ENCODE measurements at places on chromosomes 2 and 18.

GRCh38 chr2:69646714-69647113 lies 3.2 kb upstream of the AAK1 start:
- DNase-seq, result no peak

- peak; percentile 9 for DNase-seq
Observed at GRCh38 chr2:147398996-147399395, 445.8 kb upstream of the ACVR2A start.

GRCh38 chr2:236369661-236370062 lies 105.5 kb upstream of the ASB18 start:
- DNase-seq, result no peak

DNA sequence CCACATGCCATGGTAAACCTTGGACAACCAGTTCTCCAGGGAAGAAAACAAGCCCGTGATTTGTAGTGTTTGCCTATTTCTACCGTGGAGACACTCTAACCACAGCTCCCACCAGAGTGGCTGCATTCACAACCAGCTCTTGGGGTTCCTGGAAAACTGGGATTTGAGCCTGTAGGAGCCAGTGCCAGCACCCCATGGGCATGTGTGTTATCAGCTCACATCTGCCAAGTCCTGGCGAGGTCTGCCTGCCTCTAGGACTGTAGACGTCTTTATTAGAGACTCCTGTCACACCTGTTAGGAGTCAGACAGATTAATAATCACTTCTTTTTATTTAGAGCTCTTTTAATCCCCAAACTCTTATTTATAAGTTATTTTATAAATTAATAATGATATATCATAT lies 41.0 kb downstream of the INPP5D start:
- DNase-seq, result no peak

GRCh38 chr2:39128919-39129391 lies 8.1 kb upstream of the SOS1 start:
- peak; percentile 50 for DNase-seq

GRCh38 chr2:133012847-133013734 lies 343.1 kb upstream of the LYPD1 start:
- DNase-seq, result no peak

DNA sequence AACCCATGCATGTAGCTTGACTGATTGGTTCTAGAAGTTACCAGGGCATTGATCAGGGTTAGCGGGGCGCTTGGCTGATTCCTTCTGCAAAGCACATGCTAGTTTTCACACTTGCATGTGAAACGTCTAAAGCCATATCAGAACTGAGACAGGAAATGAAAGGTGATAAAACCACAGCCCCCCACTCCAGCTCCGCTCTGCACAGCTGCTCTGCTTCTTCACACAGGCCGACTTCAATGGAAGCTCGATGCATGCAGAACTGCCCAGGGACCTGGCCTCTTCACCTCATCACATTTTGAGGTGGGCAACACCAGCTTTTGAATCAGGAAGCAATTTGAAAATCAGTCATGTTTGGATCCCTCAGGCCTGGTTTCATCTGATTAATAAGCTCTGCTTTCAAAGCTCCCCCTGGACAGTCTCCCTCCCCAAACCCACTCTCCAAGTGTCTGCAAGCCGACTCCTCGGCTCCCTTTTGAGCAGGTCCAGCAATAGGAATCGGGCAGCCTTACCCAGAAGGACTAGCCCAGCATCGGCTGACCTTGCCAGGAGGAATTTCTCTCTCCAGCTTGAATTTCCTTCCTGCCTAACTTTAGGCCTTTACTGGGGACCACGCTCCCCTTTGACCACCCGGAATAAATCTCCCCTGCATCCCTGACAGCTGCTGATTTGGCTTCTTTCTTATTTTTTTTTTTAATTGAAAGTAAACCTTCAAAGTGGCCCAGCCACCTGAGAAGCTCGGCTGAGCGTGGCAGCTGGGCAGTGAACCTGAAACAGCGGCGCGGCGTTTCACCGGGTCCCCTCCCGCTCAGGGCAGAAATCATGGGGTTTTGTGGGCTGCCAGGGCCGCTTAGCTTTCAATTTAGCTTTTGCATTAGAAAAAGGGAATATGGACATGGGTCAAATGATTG lies 31.7 kb downstream of the HRH4 start:
- no peak for DNase-seq

DNA sequence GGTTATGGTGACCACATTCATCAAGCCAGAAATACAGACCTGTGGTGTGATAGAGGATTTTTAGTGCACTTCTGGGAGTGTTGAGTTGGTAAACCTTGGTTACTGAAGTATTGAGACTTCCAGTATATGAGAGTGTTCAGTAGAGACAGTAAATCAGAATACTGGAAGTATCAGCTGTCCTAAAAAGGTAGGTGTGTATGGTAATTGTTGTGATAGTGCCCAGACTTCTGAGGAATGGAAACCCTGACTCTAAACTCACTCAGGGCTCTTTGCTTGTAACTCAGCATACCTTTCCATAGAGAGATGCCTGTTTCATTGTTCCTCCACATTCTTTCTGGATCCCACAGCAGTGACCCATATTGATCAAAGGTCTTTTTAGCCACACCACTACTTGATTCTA lies 217.1 kb downstream of the SETBP1 start:
- DNase-seq, result no peak

GRCh38 chr2:151730262-151730975 lies 3.9 kb downstream of the NEB start:
- no peak for DNase-seq

- peak; percentile 59 for DNase-seq
Observed at GRCh38 chr2:64594226-64594989, 59.3 kb downstream of the SERTAD2 start.

GRCh38 chr2:65549257-65549627 lies 116.8 kb upstream of the SPRED2 start:
- DNase-seq, result no peak

- DNase-seq, result no peak
Observed at GRCh38 chr2:76464310-76464709, 753.6 kb upstream of the GCFC2 start.

- no peak for DNase-seq
Observed at GRCh38 chr18:79680100-79680879, 687 bp downstream of the CTDP1 start.

DNA sequence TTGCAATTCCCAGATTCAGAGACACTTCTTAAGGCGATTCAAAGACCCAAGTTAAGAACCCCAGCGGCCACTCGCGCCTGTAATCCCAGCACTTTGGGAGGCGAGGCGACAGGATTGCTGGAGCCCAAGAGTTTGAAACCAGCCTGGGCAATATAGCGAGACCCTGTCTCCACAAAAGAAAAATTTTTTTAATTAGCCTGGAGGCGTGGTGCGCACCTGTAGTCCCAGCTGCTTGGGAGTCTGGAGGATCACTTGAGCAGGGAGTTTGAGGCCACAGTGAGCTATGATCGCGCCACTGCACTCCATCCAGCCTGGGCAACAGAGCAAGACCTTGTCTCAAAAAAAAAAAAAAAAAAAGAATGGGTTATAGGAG lies 585 bp upstream of the ANAPC1 start:
- DNase-seq, result no peak

DNA sequence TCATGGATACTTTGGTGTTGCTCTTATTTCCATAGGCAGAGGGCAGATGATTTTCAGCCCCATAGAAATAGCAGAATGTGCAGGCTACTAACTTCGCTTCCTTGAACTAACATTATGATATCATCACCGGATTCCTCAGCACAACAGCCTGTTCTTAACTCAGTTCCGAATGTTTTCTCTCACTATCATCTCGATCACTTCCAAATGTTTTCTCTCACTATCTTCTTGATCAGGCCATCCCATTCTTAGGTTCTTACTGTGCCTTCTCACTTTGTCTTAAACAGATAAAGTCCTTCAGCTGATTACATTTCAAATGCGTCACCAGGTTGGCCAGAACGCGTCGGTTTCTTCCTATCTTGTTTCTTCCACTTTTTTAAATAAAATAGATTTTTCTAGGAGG lies 11.4 kb upstream of the MBD2 start:
- no peak for DNase-seq

DNA sequence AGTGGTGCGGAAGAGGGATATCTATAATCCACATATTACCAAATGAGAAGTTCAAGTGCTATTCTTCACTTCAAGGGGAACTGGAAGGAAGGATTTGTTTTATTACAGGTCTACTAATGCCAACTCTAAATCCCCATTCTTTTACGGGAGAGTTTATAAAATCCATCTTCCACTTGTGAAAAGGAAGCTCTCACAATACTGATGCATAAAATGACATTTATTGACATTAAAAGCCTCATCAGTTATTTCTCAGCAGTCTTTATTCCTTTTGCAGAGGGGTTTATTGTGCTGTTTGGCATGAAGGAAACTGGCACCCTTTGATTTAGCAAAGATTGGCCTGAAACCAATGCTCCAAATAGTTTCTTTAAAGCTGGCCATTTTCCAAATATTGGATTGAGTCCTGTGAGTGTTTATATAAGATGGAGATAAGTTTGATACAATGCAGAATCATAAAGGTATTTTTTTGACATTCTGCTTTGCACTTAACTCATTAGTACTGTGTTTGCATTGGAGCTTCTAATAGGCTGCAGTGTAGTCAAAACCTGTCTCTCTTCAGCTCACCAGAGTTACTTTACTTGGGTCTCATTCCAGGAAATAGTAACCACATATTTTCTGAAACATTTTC lies 26.6 kb downstream of the LRP1B start:
- DNase-seq, result no peak

DNA sequence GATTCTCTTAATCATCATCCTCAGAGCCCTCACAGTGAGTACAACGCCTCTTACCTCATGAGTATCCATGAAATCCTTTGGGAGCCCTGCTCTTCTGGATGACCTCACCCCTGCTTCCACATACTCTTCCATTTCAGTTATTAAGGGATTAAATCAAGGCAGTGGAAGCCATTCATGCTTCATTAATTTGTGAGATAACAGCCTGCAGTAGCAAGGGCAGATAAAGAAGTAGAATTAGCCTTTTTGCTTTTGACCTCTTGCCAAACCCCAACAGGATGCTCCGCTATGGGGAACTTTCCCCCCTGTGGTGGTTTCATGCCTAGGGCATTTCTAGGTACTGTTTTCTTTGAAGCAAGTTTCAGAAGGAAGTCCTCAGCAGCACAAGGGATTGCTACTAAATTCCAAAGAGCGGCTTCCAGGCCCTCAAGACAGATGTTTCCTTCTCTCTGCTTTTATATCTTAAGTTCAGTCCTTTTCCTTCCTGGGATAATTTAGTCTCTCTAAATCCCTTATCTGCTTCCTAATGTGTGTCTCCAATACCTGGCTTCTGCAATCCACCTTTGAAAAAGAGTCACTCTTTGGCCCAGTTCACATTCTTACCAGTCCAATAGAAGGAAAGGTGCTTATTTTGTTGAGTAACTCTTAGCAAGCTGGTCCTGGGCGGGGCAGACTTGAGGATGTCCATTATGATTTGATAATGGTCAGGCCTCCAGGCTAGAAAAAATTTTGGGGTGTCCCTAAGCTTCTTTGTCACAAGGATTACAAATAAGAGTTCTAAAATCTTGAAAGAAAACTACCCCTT lies 76.9 kb downstream of the MYO1B start:
- peak; percentile 79 for DNase-seq

DNA sequence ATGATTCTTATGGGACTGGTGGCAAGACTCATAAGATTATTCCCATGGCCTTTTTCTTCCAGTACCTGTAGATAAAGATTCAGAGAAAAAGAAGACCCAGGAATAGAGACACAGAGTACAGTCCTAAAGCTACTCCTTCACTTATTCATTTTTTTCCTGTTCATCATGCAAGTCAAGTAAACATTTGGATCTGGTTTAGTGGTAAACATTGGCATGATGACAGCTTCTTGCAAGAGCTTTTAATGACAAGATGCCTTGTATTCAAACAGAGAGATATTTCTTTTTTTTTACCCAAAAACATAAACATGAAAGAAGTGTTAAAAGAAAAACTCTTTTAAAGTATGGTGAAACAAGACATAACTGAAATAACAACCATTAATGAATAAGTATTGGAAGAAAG lies 20.2 kb downstream of the CXCR2 start:
- no peak for DNase-seq

- DNase-seq, result no peak
Observed at GRCh38 chr2:164981217-164981990, 26.1 kb upstream of the SLC38A11 start.

DNA sequence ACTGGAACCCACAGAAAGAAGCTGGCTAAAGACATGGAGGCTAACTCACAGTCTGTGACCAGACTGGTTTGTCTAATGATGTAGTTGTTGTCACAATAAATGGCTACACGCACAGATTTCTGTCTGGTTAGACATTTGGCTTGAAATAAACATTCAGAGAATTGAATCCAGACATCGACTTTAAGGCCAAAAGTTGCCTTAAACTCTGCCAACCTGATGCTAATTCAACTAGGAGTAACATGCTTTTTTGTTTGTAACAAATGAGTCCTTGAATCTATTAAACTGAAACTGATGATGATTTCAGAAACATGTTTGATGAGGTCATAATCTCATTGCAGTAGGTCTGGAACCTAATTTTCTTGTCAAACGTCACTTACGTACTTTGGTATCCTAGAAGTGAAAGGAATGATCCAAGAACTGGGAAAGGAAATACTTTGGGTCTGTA lies 123.8 kb downstream of the ERBB4 start:
- DNase-seq, result no peak

DNA sequence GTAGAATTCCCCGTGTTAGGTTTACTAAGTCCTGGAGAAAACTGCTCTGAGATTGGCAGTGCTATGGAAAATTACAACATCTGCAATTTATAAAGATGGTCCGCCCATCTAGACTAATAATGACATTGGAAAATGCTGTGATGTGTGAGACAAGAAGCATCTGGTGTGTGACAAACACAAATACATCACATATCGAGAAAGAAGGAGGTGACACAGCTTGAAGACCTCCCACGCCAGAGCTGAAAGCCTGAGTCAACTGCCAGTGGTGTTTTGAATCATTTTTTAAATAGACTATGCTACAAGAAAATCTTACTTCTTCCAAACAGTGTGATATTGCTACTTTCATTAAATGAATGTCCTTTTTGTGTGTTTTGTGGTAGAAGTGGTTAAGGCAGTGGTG lies 8.6 kb upstream of the ANO7 start:
- DNase-seq, result no peak

DNA sequence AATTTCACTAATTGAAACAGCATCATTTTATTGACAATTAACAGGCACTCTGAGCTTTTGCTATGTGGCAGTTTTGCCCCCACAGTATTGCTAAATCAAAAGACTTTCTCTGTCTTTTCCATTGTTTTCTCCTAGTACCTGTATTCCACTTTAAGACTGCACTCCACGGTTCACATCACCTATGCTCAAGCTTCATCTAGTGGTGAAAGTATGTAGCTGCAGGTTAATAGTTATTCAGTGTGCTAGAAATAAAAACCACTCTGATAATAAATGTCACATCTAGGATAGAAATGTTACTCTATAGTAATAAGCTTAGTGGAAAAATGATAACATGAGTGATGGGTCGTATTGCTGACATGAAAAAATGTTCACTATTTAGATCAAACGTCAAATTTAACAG lies 24.6 kb downstream of the ARL6IP6 start:
- DNase-seq, result no peak

All from stromal cell of bone marrow (primary cell).